Transverse colon (tissue), 4 donors: ENCODE measurements at places on chromosomes 7 and 10. TPM values are rescaled to one million over a fixed set of nuclear protein-coding genes. Genes with fewer than 3 reads are reported as not detected.

- no peaks in the 10 kb centered on the region for H3K27me3 ChIP-seq
- no peak for DNase-seq
- H3K27ac ChIP-seq = no peak overlapping the region
- H3K4me3 ChIP-seq = no peak overlapping the region
- no peaks in the 10 kb centered on the region for H3K4me1 ChIP-seq
Measured at GRCh38 chr10:11393858-11394257, 217.6 kb downstream of the USP6NL start.

DNA sequence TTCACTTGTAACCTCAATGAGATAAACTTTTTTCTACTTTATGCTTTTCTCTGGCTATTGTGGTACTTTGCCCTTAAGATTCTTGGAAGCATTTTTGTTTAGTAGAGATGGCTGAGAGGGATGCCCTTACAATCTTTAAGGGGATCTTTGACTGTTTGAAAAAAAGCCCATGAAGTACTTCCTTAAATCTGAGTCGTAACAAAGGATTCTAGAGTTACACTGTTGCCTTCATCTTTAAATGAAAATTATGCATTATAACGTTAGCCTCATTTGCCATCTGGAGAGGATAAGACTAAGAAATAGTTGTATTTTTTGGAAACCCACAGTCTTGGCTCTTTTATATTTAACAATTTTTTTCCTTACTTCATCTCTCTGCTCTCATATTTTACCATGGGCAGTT is 37.8 kb upstream of the FZD1 start:
- no peaks in the 10 kb centered on the region for H3K27me3 ChIP-seq
- DNase-seq = no peak
- no peak overlapping the region for H3K27ac ChIP-seq
- no peaks in the 10 kb centered on the region for H3K4me1 ChIP-seq
- no peak overlapping the region for H3K4me3 ChIP-seq
- H3K36me3 ChIP-seq = no peaks in the 10 kb centered on the region

GRCh38 chr10:895324-895723 is 36.2 kb downstream of the LARP4B start:
- H3K27ac ChIP-seq = no peak overlapping the region
- no peaks in the 10 kb centered on the region for H3K4me1 ChIP-seq
- H3K27me3 ChIP-seq = no peaks in the 10 kb centered on the region
- H3K36me3 ChIP-seq = no peaks in the 10 kb centered on the region
- H3K4me3 ChIP-seq = no peak overlapping the region

GRCh38 chr7:6478186-6478585 is 30.4 kb upstream of the DAGLB start:
- H3K36me3 ChIP-seq = peaks cover 17% of the 10 kb centered on the region
- H3K4me3 ChIP-seq = no peak overlapping the region
- no peaks in the 10 kb centered on the region for H3K27me3 ChIP-seq

DNA sequence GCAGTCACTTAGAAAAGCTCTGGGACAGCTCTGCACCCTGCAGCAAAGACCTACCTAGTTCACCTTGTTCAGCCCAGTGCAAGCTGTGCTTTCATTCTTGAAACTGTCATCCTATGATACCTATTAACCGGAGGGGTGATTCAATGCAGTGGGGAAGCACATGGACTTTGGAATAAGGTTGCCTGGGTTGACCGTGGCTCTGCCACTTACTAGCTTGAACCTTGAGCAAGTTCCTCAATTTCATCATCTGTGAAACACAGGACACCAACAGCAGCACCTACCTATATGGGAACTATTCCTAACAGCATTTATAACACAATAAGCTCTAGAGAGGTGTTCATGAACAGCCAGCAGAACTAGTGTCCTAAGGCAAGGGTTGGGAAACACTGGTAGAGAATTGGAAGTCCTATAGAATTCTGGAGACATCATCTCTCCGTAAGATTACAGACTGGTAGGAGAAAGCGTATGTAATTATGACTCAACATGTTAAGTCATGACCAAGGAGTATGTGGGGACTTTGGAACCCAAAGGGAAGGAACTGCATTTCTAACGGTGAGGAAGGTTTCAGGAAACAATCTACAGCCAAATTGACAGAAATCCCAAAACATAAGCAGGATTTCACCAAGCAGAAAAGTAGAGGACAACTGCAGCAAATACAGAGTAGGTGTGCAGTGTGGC is 270.0 kb downstream of the USP6NL start:
- H3K36me3 ChIP-seq = no peaks in the 10 kb centered on the region
- DNase-seq = no peak
- no peaks in the 10 kb centered on the region for H3K4me1 ChIP-seq
- H3K27me3 ChIP-seq = no peaks in the 10 kb centered on the region
- H3K27ac ChIP-seq = no peak overlapping the region
- H3K4me3 ChIP-seq = no peak overlapping the region

GRCh38 chr10:60479305-60480020 is 89.8 kb upstream of the ANK3 start:
- H3K4me1 ChIP-seq = no peaks in the 10 kb centered on the region
- no peaks in the 10 kb centered on the region for H3K27me3 ChIP-seq
- H3K27ac ChIP-seq = no peak overlapping the region
- H3K4me3 ChIP-seq = no peak overlapping the region
- DNase-seq = no peak

DNA sequence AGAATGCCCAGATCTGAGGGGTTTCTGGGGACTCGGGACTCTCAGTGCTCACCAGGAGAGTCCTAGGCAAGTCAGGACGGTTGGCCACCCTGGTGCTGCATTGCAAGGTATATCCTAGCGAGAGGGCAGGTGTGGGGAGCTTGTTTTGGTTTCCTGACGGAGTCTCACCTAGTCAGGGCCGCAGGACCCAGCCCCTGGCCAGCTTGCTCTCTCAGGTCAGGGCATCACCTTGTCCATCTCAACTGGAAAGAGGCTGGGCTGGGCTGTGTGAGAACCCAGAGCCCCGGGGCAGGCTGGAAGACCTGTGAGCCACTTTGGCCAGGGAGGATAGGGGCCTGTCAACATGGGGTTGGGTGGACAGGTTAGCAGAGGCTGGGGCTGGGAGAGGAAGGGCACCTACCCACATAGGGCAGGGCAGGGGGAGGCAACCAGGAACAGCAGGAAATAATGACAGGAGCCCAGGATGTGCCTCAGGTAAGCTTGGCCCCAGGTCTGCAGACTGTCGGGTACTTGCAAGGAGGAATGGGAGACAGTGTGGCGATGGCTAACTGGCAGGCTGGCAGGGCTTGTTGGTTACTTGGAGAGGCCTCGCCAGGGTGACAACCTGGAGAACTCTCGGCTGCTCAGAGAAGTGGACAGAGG is 31.5 kb downstream of the DNAJB12 start:
- no peak overlapping the region for H3K27ac ChIP-seq
- H3K36me3 ChIP-seq = no peaks in the 10 kb centered on the region
- no peak overlapping the region for H3K4me3 ChIP-seq
- peaks cover 25% of the 10 kb centered on the region for H3K4me1 ChIP-seq
- DNase-seq = no peak
- no peaks in the 10 kb centered on the region for H3K27me3 ChIP-seq

DNA sequence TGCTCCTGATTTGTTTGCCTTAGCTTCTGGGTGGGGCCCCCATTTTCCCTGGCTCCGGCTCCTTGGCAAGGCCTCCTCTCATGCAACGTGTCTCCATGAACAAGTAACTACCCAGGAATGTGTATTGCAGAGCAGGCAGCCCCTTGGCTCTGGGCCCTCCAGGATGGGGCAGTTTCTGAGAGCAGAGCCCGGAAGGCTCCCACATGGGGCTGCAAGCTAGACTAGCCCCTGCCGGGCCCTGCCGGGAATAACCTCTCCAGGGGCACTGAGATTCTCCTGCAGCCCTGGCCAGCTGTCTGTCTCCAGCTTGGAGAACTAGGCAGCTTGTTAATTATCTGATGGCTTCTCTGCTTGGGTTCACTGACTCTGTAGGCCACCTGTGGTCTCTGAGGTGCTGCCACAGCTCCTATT is 184.0 kb upstream of the INHBA start:
- H3K36me3 ChIP-seq = no peaks in the 10 kb centered on the region
- peak; percentile 73 for DNase-seq
- H3K27ac ChIP-seq = peak overlapping the region; percentile 39
- no peaks in the 10 kb centered on the region for H3K27me3 ChIP-seq

DNA sequence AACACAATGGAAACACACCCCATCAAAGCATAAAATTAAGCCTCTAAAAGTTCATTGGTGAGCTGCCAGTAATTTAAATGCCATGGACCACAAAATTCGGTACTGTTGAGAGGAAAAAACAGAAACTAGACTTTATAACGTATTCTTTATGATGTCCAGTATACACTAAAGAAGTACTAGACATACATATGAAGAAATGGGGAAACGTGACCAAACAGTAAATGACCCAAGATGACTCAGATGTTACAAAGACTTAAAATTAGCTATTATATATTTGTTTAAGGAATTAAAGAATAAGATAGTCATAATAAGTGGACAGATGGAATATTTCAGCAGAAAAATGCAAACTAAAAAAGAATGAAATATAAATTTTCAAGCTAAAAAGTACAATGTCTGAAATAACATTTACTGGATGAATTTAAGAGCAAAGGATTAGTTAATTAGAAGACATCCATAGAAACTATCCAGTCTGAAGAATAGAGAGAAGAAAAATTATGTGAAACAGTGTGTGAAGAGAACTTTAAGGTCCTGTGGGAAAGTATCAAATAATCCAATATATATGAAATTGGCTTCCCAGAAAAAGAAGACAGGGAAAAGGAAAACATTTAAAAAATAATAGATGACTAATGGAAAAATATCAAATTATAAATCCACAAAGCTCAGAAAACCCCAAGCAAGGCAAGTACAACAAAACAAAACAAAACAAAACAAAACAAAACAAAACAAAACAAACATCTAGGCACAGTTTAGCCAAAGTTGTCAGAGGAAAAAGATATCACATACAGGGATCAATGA is 69.4 kb downstream of the SAMD9 start:
- no peaks in the 10 kb centered on the region for H3K36me3 ChIP-seq
- no peak for DNase-seq
- no peaks in the 10 kb centered on the region for H3K27me3 ChIP-seq
- H3K27ac ChIP-seq = no peak overlapping the region
- no peaks in the 10 kb centered on the region for H3K4me1 ChIP-seq

GRCh38 chr10:125283191-125283835 is 123.0 kb upstream of the CTBP2 start:
- no peak overlapping the region for H3K4me3 ChIP-seq
- no peak overlapping the region for H3K27ac ChIP-seq
- peak; percentile 31 for DNase-seq
- H3K36me3 ChIP-seq = no peaks in the 10 kb centered on the region
- H3K4me1 ChIP-seq = peaks cover 8% of the 10 kb centered on the region

DNA sequence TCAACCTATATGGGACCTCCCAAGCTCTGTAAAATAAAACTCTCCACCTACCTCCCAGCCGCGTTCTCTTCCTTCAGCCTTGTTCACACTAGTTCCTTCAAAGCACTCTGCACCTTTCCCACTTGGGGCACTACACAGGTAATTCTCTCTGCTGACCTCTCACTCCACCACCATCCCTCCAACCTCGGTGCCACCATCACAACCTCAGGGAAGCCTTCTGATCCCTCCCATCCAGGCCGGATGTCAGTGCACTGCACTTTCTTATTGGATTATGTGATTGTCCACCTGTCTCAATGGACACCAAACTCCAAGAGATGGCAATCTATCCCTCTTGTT is 7.0 kb downstream of the LARP4B start:
- no peak overlapping the region for H3K4me3 ChIP-seq
- H3K27ac ChIP-seq = no peak overlapping the region
- H3K4me1 ChIP-seq = peaks cover 60% of the 10 kb centered on the region
- H3K27me3 ChIP-seq = no peaks in the 10 kb centered on the region

- H3K4me3 ChIP-seq = peak within 1 kb of the TSS; percentile 29
- peak within 1 kb of the TSS; percentile 16 for H3K27ac ChIP-seq
- H3K4me1 ChIP-seq = no peaks in the 10 kb centered on the region
Measured at GRCh38 chr10:69801434-69802315, at the start of gene COL13A1. TSS of gene COL13A1 (plus strand) at chr10:69801906. CDS start at chr10:69802424, 518 bp downstream.

DNA sequence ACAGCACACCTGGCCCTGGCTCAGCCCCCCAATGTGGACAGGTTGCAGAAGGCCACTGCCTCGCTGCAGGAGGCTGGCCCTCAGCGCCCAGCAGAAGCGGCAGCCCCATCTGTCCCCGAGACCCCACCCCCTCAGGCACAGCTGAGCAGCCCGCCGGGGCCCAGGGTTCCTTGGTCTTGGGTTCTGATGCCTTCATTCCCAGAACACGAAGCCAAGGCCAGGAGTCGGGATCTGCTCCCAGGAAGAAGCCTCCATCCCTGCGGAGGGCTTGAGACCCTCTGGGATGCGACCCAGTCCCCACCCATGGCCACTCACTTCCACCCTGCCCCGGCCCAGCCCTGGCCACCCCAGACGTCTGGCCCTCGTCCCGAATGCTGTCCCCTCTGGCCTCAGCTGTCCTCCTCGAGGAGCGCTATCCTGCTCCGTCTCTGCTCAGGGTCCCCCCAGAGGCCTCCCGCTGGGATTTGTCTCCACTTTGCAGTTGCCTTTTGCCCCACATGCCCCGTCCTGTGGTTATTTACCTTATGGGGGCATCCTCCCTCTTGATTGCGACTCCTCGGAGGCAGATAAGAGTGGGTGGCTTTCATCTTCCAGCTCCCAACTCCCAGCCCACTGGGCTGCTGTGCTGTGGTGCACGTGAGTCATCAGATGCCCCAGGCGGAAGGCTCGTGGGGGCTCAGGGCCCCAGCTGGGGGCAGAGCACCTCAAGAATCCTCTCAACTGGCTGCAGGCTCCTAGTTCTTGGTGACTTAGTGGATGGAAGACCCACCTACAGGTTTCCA is 97.5 kb downstream of the MKI67 start:
- H3K4me3 ChIP-seq = no peak overlapping the region
- no peaks in the 10 kb centered on the region for H3K4me1 ChIP-seq
- H3K27ac ChIP-seq = no peak overlapping the region
- H3K27me3 ChIP-seq = no peaks in the 10 kb centered on the region

DNA sequence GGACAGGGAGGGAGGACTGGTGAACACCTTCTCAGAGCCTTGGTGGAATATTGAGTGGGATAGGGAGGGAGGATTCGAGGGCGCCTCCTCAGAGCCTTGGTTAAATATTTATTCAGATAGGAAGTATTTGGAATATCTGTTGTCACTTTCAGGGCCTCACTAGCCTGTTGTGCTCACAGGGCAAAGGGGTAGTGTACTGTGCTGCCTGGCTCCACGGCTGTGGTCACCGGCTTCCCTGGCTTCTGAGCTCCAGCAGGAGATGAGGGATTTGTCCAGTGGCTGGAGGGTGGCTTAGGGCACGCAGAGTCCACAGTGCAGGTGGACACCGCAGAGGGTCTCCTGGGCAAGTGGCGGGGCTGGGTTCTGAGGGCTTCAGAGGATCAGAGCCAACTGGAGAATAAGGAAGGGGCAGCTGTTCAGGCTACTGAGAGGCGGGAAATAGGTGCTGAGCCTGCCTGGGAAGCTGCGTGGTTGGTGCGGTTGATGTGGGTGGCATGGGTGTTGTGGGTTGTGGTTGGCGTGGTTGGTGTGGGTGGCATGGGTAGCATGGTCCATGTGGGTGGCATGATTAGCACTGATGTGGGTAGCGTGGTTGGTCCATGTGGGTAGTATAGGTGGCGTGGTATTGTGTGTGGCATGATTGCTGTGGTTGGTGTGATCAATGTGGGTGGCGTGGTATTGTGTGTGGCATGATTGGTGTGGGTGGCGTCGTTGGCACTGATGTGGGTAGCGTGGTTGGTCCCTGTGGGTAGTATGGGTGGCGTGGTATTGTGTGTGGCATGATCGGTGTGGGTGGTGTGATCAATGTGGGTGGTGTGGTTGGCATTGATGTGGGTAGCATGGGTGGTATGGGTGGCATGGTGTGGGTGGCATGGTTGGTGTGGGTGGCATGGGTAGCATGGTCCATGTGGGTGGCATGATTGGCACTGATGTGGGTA is 16.7 kb downstream of the INPP5A start:
- H3K27me3 ChIP-seq = no peaks in the 10 kb centered on the region
- no peak overlapping the region for H3K4me3 ChIP-seq
- no peaks in the 10 kb centered on the region for H3K36me3 ChIP-seq
- H3K27ac ChIP-seq = no peak overlapping the region
- peaks cover 21% of the 10 kb centered on the region for H3K4me1 ChIP-seq

MPP7 gene
- 32.8 TPM for total RNA-seq

RARRES2 gene
- total RNA-seq = 92.6 TPM

TAF5 gene
- 4.9 TPM for total RNA-seq

TMEM196 gene
- not detected for total RNA-seq

IGFBP3 gene
- total RNA-seq = 78.2 TPM
